Hepatic stellate cell (primary cell): ENCODE measurements at places on chromosomes 1 and 21.

- no peak for DNase-seq
Observed at GRCh38 chr1:223087291-223088255, 55.5 kb downstream of the TLR5 start.

DNA sequence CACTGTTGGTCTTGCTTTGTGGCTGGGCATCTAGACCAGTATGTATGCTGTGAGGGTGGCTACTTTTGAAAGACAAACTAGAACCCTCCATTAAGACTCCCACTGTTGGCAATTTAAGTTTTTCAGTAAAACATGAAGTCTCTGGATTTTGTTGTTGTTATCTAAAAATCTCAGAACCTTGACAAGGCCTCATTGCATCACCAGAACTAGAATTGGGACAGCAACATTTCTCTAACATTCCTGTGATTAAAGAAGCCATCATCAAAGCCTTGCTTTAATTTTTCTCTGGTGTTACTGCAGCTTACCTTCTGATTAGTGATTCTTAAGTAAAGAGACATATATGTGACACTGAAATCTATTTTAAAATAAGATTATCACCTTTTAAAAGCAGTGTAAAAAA lies 4.5 kb downstream of the TRIM67 start:
- no peak for DNase-seq

GRCh38 chr1:4971666-4972065 lies 317.3 kb downstream of the AJAP1 start:
- no peak for DNase-seq

DNA sequence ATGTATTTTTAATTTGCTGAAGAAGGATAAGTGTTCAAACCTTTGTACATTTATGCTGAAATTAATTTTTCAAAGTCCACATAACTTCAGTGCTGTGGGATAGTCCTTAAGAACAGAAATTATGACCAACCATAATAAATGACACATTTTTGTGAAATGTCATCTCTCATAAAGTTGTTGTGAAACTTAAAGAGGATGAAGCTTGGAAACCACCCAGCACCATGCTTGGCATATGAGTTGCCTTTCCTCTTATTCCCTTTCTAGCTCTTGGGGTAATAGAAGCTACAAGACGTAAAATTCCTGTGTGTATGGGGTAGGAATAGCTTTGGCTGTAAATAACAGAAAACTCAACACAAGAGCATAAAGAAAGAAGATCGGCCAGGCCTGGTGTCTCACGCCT lies 18.9 kb upstream of the USP24 start:
- DNase-seq, result no peak

- DNase-seq, result no peak
Observed at GRCh38 chr1:67830226-67830625, 3.0 kb downstream of the GNG12 start.

- no peak for DNase-seq
Observed at GRCh38 chr1:241485554-241485992, 34.0 kb downstream of the FH start.

GRCh38 chr1:2212274-2212531 lies 15.9 kb upstream of the SKI start:
- no peak for DNase-seq

DNA sequence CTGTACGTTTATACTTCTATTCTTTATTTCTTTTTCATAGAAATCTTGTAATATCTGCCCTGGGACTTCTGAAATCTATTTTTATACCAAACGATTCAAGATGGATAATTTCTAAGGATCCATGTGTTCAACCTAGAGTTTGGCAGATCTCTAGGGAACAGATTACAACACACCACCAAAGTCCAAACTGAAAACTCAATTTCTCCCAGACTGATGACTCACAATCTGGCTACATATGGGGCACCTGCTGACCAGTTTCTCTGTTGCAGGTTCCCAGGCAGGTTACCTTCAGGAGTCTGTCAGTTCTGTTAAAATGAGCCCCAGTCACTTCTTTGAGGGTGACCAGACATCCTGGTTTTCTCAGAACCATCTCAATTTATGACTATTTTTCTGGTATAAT lies 439.4 kb downstream of the GPATCH2 start:
- DNase-seq, result no peak
